T-cell (primary cell): ENCODE measurements at places on chromosomes 5 and 9. TPM values are rescaled to one million over a fixed set of nuclear protein-coding genes. Genes with fewer than 3 reads are reported as not detected.

- DNase-seq = no peak
- peaks cover 10% of the 10 kb centered on the region for H3K4me1 ChIP-seq
- no peak overlapping the region for H3K27ac ChIP-seq
Observed at GRCh38 chr9:81680506-81680905, 8.8 kb downstream of the TLE1 start.

- H3K27me3 ChIP-seq = no peaks in the 10 kb centered on the region
- no peaks in the 10 kb centered on the region for H3K4me1 ChIP-seq
- H3K36me3 ChIP-seq = no peaks in the 10 kb centered on the region
- no peak for DNase-seq
- no peak overlapping the region for H3K27ac ChIP-seq
Observed at GRCh38 chr9:91234523-91234922, 127.2 kb downstream of the AUH start.

DNA sequence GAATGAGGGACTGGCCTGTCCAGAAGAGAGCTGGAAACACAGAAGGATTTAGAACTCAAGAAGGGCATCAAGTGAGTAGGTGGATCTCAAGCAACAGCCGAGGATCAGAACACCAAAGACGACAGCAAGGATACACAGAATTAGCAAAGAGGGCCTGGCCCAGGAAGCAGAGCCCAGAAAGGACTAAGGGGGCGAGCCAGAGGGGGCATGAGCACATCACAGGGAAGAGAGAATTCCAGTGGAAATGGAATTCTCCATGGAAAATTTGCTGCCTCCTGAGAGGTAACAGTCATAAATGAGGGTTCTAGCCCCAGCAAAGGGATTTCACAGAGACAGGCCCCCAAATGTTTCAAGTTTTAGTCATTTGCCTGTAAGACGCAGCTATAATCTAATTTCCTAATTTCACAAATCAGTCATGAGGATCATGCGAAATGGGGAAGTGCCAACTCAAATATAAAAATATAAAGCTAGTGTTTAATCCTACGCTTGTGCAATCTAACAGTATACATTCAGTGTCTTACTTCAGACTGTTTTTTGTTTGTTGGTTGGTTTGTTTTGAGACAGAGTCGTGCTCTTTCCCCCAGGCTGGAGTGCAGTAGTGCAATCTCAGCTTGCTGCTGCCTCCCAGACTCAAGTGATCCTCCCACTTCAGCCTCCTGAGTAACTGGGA lies 46.7 kb downstream of the FNBP1 start:
- peaks cover 17% of the 10 kb centered on the region for H3K4me1 ChIP-seq
- H3K4me3 ChIP-seq = no peak overlapping the region
- no peak for DNase-seq
- no peaks in the 10 kb centered on the region for H3K27me3 ChIP-seq
- peak overlapping the region; percentile 65 for H3K27ac ChIP-seq

DNA sequence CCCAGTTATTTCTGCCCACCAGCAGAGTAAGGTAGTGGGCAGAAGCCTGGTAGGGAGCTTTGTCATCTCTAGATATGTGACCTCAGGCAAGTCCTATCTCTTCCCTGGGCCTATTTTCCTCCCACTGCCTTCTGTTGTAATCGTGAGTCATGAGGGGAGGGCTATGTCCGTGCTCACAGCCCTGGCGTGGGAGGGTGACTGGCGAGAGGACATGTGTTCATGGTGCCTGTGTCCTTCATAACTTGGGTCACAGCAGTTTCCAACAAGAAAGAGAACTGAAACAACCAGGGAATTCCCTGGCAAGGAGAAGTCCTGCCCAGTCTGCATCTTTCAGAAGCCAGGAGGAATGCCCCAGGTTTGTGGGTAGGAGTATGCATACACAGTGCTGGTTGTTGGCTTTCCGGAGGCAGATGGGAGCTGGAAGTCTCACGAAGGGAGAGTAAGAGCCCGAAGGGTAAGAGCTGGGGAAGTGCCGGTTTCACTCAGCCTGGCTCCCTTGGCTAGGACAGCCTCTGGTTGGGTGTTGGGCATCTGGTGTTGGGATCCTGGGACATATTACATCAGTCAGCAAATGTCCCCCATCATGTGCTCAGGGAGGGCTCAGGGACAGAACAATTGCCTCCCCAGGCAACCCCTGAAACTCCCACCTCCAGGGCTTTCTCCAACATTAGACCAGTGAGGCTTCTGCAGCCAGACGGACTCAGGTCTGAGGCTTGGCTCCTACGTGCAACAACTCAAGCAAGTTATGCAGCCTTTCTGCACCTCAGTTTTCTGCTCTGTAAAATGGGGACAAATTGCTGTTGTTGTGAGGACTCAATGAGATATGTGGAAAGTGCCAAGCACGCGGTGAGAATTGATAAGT lies 4.3 kb upstream of the TIFAB start:
- peaks cover 46% of the 10 kb centered on the region for H3K27me3 ChIP-seq
- DNase-seq = no peak
- no peaks in the 10 kb centered on the region for H3K4me1 ChIP-seq
- no peak overlapping the region for H3K4me3 ChIP-seq

DNA sequence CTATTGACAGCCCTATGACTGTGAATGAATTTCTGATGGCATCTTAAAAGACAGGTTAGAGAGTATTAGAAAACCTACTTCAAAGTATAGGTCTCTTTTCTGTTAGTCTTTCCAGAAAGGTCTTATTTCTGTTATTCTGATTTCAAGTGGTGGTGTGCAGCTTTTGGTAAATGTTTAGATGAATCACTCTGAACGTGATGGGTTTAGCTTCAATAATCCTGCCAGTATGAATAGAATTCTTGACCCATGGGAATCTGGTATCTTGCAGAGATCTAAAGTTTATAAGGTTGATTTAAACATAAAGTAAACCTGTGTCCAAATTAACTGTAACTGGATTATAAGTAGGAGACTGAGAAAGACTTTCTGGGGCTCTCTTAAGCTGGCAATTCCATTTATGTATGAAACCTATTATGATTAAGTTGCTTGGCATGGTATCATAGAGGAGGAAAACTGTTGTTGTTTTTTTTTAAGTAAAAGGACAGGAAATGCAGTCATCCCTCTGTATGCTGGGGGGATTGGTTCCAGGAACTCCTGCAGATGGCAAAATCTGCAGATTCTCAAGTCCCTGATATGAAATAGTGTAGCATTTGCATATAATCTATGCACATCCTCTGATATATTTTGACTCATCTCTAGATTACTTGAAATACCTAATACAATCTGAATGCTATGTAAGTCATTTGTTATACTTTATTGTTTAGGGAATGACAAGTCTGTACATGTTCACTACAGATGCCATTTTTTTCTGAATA lies 77.0 kb upstream of the ADAMTS19 start:
- H3K27ac ChIP-seq = no peak overlapping the region
- H3K4me1 ChIP-seq = no peaks in the 10 kb centered on the region
- no peak for DNase-seq
- no peaks in the 10 kb centered on the region for H3K36me3 ChIP-seq

DNA sequence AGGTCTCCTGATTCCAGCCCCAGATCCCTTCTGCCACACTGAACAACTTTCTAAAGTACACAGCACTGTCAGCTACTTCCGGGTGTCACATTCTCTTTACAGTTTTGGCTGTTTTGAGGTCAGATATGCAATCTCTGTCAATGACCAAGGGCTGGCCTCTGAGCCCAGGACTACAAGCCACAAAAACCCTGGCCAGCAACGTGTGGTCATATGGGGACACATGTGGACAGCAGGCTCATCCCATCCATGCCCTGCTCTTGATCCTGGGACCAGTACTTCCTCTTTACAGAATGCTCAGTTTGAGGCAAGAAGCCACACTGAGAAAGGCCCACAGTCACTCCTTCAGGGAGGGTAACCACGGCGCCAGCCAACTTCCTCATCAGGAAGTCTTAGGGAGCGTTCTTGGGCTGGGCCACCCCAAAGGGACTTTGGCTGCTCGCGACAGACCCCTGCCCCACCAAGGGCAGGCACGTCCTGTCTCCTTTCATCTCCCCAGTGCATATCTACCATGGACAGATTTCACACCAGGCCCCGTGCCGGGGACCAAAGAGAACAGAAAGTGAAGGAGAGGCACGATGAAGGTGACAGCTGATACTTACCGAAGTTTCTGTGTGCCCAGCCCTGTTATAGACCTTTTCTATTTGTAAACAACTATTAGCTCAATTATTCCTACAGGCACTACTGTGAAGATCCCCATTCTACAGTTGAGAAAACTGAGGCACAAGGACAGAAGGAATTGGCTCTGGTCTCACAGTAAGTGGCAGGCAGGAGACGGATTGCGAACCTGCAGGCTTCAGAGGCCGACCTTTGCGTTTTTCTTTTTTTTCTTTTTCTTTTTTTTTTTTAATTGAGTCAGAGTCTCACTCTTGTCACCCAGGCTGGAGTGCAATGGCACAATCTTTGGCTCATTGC lies 37.3 kb downstream of the STK10 start:
- H3K27me3 ChIP-seq = no peaks in the 10 kb centered on the region
- peaks cover 15% of the 10 kb centered on the region for H3K4me1 ChIP-seq
- no peak overlapping the region for H3K4me3 ChIP-seq
- no peak for DNase-seq

DNA sequence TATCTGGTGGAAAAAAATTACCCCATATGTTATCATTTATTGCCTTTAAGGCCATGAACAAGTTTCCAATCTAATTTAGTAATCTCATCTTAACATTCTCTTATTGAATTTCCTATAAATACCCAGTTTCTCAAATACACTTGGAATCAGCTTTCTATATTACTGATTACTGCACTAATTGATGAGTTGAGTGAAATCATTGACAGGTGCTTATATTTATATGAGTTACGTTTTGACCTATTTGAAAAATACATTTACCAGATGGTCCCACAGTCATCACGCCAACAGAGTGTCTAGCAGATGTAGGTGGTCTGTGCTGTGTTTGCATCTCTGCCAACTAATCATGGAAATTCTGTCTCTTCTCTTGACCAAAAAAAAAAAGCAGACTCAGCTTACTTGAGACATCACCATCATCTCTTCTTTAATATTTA lies 307.3 kb upstream of the NREP start:
- no peak overlapping the region for H3K27ac ChIP-seq
- H3K36me3 ChIP-seq = no peaks in the 10 kb centered on the region
- no peaks in the 10 kb centered on the region for H3K27me3 ChIP-seq
- no peak for DNase-seq
- no peaks in the 10 kb centered on the region for H3K4me1 ChIP-seq

- H3K27me3 ChIP-seq = peaks cover 30% of the 10 kb centered on the region
- H3K4me1 ChIP-seq = peaks cover 3% of the 10 kb centered on the region
- no peaks in the 10 kb centered on the region for H3K36me3 ChIP-seq
- H3K4me3 ChIP-seq = no peak overlapping the region
Observed at GRCh38 chr5:37834542-37835379, 5.1 kb downstream of the GDNF start.

DNA sequence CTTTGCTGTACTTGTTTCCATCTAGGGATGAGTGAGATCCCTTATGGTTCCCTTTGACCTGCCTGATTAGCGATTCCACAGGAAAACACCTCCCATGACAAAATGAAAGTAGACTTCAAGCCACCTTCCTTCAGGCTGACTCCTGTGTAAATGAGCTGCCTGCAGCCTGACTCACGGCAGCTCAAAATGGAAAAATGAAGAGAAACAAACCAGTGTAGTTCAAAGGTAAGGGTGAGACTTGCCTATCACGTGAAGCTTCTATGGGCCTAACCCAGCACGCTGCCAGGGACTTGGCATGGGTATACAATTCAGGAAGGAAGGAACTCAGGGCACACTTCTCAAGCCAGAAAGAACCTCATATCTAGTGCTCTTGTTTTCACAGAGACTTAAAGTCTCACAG lies 110.1 kb upstream of the LRRTM2 start:
- no peaks in the 10 kb centered on the region for H3K36me3 ChIP-seq
- H3K4me1 ChIP-seq = peaks cover 14% of the 10 kb centered on the region
- H3K27ac ChIP-seq = no peak overlapping the region
- H3K27me3 ChIP-seq = no peaks in the 10 kb centered on the region

DNA sequence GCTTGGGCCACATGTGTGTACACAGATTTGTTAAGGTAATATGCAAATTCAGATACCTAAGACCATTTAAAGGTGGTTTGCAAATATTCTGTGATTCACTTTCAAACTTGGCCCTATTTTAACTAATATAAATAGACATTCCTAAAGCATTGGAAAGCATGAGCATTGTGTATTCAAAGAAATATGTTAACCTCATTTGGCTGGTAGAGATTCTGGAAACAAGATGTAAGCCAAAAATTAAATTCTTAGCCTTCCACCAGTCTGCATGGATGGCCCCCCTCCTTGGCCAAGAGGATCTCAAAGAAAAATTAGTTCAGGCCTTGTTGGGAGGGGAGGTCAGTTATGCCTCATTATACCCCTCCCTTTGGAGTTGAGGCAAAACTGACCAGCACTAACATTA lies 38.7 kb upstream of the C6 start:
- no peaks in the 10 kb centered on the region for H3K4me1 ChIP-seq
- no peaks in the 10 kb centered on the region for H3K36me3 ChIP-seq
- no peak for DNase-seq
- no peaks in the 10 kb centered on the region for H3K27me3 ChIP-seq
- no peak overlapping the region for H3K27ac ChIP-seq

DNA sequence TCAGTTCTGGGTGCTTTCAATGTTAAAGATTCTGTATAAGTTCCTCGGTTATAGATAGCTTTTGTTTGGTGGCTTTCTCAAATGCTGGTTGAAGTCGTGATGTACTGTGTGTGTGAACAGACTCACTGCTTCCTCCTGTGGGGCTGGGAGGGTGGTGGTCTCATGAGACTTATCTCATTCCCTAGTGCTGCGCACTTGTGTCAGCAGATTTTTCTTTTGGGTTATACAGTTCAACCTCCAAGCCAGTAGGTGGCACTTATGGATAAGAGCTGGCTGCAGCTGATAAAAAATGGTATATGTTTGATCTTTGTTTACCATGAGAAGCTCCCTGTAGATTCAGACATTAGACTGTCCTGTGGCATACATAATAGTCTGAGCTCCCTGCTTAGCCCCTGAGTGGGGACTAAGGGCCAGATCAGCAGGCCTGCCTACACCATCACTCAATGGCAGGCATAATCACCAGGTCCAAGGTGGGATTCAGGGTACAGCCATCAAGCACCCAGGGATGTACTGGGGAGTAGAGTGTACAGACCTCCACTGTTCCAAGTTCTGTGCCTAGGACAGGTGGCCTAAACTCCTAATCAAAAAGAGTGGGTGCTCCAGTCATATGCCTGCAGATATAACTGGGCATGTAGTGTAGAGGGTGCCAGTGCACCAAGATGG lies 174.2 kb downstream of the OXCT1 start:
- no peak overlapping the region for H3K27ac ChIP-seq
- no peak overlapping the region for H3K4me3 ChIP-seq
- no peaks in the 10 kb centered on the region for H3K4me1 ChIP-seq
- DNase-seq = no peak
- no peaks in the 10 kb centered on the region for H3K36me3 ChIP-seq

DNA sequence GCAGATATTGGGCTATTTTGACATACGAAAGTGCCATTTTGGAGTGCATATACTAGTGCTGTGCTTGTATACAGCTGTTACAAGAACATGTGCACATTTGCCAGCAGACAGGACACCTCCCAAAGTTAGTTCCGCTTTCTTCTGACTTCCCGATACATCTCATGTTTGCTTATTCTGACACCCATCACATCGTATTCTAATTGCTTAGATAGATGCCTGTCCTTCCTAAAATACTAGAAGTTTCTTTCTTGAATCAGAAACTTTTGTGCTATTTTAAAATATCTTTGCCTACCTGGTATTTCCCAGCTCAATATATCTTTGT lies 177.8 kb downstream of the TTLL11 start:
- H3K27me3 ChIP-seq = no peaks in the 10 kb centered on the region
- H3K36me3 ChIP-seq = no peaks in the 10 kb centered on the region
- no peak for DNase-seq
- no peak overlapping the region for H3K27ac ChIP-seq

FAM200C gene
- total RNA-seq = 0.69 TPM

GRIA1 gene
- not detected for total RNA-seq

BTNL8 gene
- not detected for total RNA-seq

PCDHGA1 gene
- total RNA-seq = 0.38 TPM

GABRA1 gene
- total RNA-seq = not detected

CNTLN gene
- total RNA-seq = 1.1 TPM

PTPN3 gene
- total RNA-seq = 0.10 TPM

GFPT2 gene
- 2.4 TPM for total RNA-seq

F2RL1 gene
- total RNA-seq = 1.7 TPM
